ENCODE measurements at places on chromosomes 2 and 18.

GRCh38 chr2:170322140-170322766, 144.3 kb downstream of the MYO3B start:
- no peak for DNase-seq

DNA sequence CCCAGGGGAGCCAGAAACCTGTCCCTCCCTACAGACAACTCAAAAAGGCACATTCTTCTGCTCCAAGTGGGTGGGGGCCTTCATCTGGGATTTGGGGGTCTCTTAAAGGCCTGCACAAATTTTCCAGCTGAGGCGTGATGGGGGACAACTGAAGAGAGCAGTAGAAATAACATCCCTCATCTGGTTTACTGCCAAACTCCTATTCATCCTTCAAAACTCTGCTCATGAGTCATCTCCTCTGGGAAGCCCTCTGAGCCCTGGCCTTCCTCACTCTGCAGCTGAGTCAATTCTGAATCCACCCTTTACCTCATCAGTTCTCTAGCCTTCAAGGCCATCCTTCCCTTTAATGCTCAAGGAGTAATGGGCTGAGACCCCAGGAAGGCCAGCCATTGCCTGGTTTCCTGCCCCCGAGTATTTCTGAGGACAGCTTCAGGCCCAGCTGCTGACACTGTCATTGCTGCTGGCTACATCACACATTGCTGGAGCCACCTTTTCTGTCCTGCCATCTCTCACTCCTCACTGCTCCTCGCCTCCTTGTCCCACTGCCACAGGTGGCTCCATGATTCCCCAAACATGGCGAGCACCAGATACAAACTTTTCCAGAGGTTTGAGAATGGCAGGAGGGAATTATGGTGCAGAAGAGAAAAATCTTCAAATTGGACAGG, 32.2 kb upstream of the GLI2 start:
- DNase-seq: no peak

DNA sequence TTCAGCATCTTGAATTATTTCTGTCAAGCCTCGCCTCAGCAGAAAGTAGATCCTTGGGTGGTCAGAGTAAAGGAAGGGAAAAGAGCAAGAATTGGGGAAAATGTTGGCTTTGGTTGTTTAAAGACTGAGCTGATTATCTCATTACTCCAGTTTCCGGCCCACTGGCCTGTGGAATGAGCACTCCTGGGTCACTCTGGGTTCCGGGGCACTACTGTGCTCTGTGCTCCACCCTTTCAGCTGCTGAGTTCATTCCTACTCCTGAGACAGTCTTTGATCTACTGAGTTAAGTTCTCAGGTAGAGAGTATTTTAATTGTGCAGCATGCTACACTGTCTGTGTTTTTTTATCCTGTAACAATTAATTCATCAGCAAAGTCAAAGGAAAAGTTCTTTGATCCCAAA, 427.7 kb downstream of the CDH2 start:
- DNase-seq: no peak

- DNase-seq: peak; percentile 48
These were observed 477.2 kb downstream of the TRIB2 start for GRCh38 chr2:13193900-13194299.

GRCh38 chr2:178193823-178194599, at the start of gene OSBPL6:
TSS of gene OSBPL6 (plus strand) at chr2:178194512. CDS start at chr2:178306185, 111,673 bp downstream.
- DNase-seq: peak; percentile 95

DNA sequence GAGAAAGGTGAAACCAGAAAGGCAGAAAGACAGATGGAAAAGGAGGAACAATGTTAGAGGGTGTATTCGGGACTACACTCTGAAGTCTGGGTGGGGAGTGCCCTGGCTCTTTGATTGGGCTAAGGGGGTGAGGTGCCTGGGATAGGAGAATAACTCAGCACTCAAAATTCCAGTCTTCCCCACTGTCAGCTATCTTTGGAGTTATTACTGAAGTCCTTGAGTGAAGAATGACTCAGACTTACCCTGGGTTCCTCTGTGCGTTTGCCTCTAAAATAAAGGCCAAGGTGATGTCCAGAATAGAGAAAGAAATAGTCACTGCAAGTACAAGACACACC, 151.8 kb upstream of the SERPINE2 start:
- DNase-seq: no peak

DNA sequence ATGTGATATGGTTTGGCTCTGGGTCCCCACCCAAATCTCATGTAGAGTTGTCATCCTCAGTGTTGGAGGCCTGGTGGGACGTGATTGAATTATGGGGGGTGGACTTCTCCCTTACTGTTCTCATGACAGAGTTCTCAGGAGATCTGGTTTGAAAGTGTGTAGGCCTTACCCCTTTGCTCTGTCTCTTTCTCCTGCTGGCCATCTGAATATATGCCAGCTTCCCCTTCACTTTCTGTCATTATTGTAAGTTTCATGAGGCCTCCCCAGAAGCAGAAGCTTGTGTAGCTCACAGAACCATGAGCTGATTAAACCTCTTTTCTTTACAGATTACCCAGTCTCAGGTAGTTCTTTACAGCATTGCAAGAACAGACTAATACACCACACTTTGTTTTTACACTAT, 222.3 kb downstream of the DOK6 start:
- DNase-seq: no peak

- DNase-seq: no peak
These were observed 387.3 kb downstream of the PLCL1 start for GRCh38 chr2:198191651-198192050.

DNA sequence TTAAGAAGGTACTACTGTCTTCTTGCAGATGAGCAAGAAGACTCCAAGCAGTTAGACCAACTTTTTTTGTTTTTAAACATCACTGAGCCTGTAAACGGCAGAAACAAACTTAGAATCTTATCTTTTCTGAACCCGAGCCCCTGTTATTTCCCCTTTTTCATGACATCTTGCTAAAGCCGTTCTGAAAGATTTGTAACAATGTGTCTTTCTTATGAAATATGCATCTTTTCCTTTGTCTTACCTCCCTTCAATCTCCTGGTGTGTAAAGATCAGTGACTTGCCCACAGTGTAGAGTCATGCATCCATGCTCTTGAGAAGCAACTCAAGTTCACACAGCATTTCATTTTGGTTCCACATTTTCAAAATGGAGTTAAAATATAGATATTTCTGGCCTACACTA, 288.8 kb upstream of the CELF4 start:
- DNase-seq: no peak

DNA sequence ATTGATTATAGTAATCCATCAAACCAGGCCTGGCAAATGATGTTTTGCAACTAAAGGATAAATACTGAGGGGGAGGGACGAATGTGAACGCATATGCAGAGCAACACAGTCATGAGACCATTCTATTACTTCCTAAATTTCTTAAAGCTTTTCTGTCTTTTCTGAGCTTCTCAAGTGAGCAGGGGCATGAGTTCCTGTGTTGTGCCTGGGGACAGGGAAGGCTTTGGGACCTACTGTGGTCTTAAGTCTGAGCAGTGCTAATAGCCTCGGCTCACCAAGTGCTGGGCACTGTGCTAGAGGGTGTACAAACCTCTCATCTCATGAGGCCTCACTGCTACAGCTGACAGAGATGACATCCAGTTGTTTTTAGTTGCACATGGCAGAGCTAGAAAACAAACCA, 182.4 kb downstream of the NEDD4L start:
- DNase-seq: no peak

DNA sequence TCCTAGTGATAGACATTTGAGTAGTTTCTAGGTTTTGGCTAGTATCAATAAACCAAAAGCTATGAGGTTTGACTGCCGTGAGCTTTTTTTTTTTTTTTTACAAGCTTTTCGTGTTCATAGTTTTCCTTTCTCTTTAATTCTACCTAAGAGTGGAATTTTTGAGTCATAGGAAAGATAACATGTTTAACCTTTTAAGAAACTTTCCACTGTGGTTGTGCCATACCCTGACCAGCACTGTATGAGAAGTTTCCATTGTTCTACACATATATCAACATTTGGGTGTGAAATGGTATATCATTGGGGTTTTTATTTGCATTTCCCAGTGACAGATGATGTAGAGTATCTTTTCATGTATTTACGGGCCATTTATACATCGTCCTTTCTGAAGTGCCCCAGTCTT, 31.7 kb downstream of the UBE2F start:
- DNase-seq: no peak

- DNase-seq: no peak
These were observed 317.0 kb upstream of the MYT1L start for GRCh38 chr2:2648094-2648493.

GRCh38 chr2:2566396-2567323, 235.6 kb upstream of the MYT1L start:
- no peak for DNase-seq

- no peak for DNase-seq
These were observed 223.2 kb upstream of the COPS8 start for GRCh38 chr2:236862526-236862925.

- DNase-seq: no peak
These were observed 165.4 kb upstream of the SPOPL start for GRCh38 chr2:138336146-138336545.

GRCh38 chr2:108575132-108575966, 41.1 kb downstream of the LIMS1 start:
- peak; percentile 39 for DNase-seq

DNA sequence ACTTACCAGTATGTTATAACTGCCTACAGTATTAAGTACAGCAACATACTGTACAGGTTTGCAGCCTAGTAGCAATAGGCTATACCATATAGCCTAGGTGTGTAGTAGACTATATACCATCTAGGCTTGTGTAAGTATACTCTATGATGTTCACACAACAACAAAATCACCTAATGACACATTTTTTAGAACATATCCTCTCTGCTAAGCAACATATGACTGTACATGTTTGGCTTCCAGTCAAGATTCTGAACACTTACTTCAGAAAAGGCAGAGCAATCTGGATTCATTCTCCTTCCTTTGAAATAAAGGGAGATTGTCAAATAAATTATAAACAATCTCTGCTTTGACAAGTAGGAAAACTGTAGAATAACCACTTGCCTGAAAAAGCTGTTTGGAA, 81.8 kb downstream of the EXOC6B start:
- DNase-seq: no peak

- DNase-seq: no peak
These were observed 19.1 kb downstream of the TRAK2 start for GRCh38 chr2:201432038-201432620.

GRCh38 chr2:101038455-101039255, 36.6 kb downstream of the RPL31 start:
- DNase-seq: no peak
